ENCODE measurements at places on chromosomes 1 and 21.

- DNase-seq = no peak
Measured at GRCh38 chr1:23618586-23619083, 59.3 kb upstream of the ID3 start.

- DNase-seq = no peak
Measured at GRCh38 chr1:61237659-61238358, 155.4 kb downstream of the NFIA start.

GRCh38 chr21:45580181-45580575 is 37.9 kb upstream of the SLC19A1 start:
- DNase-seq = no peak

DNA sequence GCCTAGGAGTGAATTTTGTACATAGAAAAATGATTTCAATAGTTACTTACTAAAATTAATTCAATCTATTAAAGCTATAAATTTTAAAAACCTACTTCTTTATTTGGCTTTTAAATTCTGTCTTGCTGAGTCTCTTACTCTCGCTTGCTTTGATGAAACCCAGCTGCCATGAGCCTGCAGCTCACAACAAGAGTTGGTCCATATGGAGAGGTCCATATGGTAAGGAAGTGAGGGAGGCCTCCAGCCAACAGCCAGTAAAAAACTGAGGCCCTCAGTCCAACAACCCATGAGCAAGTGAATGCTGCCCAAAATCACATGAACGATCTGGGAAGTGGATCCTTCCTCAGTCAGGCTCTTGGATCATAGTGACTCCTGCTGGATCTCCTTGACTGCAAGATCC is 89.9 kb upstream of the CXADR start:
- no peak for DNase-seq

DNA sequence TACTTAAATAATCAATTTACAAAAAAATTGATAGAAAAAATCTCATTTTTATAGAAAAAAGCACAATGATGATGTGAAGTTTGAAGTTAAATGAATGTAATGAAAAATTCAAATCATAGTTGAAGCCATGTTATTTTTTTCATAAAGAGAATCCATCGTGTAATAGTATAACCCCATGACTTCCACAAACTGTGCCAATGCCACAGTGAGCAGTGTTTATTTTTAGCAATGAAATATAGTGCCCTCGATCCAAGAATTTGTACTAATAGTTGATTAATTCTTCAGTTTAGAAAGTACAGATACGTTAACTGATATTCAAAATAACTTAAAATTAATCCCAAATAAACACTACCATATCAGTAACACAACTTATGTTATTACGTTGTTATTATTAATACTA is 225.9 kb downstream of the PTPRC start:
- DNase-seq = no peak

- no peak for DNase-seq
Measured at GRCh38 chr1:201752333-201752732, 76.6 kb upstream of the IPO9 start.

DNA sequence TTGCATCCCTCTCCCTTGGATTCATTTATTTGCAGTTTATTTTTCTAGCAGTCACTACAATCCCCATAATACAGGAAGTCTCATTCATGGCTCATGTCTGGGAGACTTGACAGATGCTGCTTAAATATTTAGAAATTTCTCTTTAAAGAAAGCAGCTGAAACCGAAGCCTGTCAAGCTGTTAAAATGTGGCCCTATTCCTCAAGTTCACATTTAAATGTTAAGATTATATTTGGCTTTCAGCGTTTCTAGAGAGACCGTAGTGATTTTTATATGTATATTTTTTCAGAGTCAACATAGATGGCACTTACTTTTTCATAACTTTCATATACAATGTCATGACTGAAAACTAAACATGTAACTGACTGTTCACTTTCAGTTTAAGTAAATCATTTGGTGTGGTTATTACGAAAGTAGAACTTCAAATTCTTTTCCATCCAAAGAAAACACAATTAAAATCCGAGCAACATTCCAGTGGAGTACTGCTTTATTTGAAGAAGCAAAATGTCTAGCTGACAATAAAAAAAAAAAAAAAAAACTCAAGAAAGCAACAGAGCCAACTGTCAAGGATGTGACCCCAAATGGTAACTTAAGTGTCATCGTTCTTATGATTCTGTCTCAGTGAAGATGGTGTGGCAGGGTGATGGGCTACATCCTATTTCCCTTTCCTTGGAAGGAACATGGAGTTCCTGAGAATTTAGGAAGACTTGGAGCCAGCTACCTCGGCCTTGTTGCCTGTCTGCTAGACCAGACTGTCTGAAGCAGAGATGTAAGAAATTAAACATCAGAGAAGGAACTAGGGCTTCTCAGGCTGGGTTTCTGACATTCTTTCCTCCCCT is 37.8 kb downstream of the MIS18A start:
- DNase-seq = no peak

- no peak for DNase-seq
Measured at GRCh38 chr1:64878090-64878489, 88.3 kb downstream of the JAK1 start.

DNA sequence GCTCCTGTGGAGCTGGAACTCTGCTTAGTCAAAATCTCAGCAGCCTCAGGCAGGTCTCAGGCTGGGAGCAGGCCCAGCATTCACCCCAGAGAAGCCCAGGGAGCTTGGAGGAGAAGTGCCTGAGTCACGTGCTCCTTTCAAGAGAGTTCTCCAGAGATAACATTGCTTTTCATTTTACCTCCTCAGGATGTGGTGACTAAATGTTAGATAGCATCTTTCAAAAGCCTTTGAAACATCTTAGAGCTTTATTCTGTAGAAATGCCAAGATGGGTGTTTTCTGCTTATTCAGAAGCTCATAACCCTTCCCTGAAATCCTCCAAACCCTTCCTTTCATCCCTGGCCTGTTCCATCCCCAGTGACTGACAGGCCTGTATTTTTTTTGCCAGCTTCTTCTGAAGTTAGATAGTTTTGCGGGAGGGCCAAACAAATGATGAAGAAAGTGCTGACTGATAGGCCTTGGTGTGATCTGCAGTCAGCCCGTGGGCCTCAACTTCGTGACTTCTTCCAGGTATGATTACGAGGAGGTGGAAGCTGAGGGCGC is 58.0 kb downstream of the PGM1 start:
- no peak for DNase-seq

GRCh38 chr1:153404768-153405167 is 11.6 kb upstream of the S100A7A start:
- no peak for DNase-seq

DNA sequence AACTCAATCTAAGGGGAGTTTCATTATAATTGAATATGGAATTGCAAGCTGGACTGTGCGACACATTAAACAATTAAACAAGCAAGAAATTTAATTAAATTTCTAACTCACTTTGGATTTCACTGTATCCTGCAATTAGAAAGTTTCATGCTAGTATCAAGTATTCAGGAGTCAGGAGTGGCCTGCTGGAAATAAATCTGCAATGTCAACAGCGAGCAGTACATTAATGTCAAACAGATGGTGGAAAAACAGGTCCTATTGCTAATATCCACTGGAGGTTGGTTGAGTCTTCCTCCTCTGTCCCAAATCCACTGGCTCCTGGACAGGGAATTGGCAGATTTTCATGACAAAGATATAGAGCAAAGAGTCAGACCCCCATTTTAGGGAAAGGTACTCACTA is 237.1 kb downstream of the VAV3 start:
- DNase-seq = no peak

- DNase-seq = no peak
Measured at GRCh38 chr1:182698971-182699370, 14.6 kb upstream of the RGS8 start.

DNA sequence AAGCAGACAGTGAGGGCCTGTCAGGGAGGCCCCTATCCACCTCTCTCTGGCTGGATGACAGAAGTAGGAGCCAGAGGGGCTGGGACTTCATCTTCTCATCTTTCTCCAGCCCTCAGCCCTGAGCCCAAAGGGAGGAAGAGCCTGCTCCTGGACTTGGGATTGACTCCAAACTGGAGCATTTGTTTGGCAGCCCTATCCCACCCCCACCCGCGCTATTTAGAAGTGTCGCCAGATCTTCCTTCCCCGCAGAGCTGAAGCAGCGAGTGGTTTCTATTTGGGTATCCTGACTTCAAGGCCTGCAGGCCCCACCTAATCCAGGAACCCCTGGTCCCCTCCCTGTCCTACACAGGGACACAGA is 9.6 kb downstream of the NES start:
- DNase-seq = no peak

GRCh38 chr1:179871940-179872339 is 5.7 kb downstream of the TOR1AIP2 start:
- DNase-seq = no peak

- no peak for DNase-seq
Measured at GRCh38 chr1:40303790-40304189, 13.3 kb downstream of the COL9A2 start.

DNA sequence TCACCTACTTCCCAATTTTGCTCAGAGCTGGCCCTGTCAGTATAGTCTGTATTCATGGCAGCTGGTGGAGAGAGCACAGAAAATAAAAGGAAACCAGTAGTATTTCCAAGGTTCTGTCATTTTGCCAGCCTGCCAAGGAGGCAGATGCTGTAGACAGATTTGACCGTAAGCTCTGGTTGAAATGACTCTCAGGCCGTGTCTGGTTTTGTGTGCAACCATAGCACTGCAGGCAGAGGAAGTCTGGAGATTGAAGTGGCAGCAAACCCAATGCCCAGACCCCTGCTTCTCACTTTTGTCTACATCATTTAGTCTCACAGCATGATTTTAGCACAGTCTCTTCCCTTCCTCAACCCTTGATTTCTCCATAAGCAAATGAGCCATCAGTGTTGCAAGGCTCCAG is 291.7 kb downstream of the PAPPA2 start:
- DNase-seq = no peak

- no peak for DNase-seq
Measured at GRCh38 chr1:225934711-225935110, 6.3 kb downstream of the LEFTY2 start.

DNA sequence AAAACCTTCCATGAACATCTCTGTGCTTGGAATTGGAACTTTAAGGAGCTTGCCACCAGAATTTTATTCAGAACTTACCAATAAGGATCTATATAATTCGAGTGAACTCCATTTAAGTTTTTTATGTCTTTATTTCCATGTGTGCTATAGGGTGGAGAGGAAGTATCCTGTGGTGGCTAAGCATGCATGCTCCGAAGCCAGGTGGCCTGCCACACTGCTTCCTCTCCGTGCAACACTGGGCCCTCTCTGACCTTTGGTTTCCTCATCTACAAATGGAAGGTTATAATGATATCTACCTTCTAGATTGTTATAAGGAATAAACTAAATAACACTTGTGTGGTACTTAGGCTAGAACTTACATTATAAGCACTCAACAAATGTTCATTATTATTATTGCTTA is 382.1 kb downstream of the PTPRC start:
- DNase-seq = no peak

- no peak for DNase-seq
Measured at GRCh38 chr1:83077411-83077810, 921.5 kb downstream of the TTLL7 start.

DNA sequence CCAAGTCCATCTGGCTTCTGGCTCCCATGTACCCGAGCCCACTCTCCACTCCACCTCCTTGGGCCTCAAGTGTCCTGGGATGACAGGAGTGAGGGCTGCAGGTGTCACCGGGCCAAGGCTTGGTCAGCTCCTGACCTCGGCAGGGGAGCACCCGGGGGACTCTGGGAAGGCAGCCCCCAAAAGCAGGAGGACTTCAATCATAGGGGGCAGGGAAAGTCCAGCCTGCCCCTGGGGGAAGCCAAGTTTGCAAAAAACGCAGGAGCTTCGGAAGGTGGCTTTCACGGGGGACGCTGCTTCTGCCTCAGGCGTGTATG is 56.8 kb downstream of the KCNAB2 start:
- DNase-seq = no peak

GRCh38 chr1:201128476-201128875 is 1.5 kb upstream of the ASCL5 start:
- DNase-seq = no peak

DNA sequence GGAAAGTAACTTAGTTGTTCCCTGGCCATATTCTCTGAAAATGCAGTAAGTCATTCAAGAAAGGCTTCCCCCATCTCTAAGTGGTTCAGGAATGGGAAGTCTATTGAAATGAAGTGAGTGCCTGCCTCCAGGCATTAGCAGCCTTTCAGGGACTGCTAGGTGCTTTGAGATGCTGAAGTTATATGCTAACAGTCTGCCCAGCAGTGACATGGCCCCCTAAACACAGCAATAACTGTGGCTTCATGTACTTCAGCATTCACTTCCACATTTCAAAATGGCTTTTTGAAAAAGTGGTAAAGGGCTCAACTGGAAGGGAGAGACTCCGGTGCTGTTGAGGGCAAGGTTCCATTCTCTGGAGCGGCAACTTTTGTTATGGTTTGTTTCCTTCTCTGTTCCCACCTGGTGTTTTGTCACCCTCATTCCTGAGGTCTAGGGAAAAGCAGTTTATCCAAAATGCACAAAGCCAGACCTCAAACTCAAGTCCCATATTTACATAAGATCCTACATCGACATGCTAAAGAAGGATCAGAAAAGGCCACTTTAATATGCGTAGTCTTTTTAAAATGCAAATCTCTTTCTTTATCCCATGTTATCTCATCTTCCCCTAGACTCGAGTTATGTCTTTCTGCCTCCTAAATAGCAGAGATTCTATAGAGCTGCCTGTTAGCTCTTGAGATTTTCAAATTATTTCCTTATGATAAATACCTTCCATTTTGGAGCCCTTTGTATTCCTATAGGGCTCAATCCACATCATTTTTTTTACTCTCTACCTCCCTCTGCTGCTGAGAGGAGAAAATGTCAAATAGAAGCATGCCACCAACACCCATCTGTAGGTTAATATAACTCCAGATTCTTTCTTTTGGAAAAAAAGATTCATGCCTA is 34.2 kb upstream of the LRRC8C start:
- DNase-seq = no peak

GRCh38 chr1:228392111-228392936 is 14.3 kb downstream of the TRIM11 start:
- no peak for DNase-seq

DNA sequence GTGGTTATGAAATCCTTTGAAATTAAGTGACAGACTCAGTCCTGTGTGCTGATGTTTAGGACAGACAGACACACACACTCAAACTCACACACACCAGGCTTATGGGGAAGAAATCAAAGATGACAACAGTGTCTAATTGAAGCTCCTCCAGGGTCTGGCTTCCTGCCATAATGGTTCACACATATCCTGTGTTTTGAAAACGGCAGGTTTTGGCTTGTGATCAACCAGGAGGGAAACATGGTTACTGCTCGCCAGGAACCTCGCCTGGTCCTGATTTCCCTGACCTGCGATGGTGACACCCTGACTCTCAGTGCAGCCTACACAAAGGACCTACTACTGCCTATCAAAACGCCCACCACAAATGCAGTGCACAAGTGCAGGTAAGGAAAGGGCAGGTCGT is 4.6 kb downstream of the MTARC1 start:
- no peak for DNase-seq

Data from GOT3 (cell line).